ENCODE measurements at places on chromosomes 3 and 15.

DNA sequence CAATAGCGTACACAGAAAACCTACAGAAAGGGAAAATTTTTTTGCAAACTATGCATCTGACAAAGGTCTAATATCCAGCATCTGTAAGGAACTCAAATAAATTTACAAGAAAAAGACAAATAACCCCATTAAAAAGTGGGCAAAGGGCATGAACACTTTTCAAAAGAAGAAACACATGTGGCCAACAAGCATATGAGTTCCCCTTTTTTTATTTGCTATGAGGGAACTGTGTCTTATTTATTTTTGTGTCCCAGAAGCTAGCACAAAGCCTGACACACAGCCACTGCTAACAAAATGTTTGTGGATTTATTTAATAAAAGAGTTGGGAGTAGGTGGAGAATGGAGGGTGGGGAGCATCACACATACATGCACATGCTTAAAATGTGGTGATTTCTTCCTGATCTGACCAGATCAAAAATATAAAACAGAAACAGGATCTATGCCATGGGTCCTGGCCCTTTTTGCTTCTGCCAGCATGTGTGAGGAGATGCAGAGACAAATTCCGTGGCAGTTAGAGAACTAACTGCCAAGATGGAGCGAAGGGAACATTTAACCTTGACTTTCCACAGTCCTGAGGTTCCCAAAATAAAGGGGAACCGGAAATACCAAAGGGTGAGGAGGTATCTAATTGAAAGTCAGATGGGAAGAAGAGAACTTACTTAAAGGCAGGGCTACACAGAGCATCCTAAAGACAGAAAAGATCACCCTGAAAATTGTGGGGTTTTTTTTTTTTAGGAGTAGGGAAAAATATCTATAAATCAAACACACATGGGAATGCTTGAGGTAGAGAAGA is at the start of gene TMEM202:
Gene TMEM202 (plus strand): TSS at position 510 of the 793 bp plus-strand sequence. CDS start 22 bp downstream, at position 532.
- no peak for DNase-seq

- no peak for DNase-seq
These were observed 18.3 kb downstream of the THBS1 start for GRCh38 chr15:39598958-39599845.

- DNase-seq, result no peak
These were observed 595 bp upstream of the APBA2 start for GRCh38 chr15:28885128-28885629.

GRCh38 chr3:4198491-4198890 is 104.7 kb upstream of the SETMAR start:
- DNase-seq, result no peak

GRCh38 chr3:99176169-99176964 is 274.9 kb upstream of the DCBLD2 start:
- no peak for DNase-seq

DNA sequence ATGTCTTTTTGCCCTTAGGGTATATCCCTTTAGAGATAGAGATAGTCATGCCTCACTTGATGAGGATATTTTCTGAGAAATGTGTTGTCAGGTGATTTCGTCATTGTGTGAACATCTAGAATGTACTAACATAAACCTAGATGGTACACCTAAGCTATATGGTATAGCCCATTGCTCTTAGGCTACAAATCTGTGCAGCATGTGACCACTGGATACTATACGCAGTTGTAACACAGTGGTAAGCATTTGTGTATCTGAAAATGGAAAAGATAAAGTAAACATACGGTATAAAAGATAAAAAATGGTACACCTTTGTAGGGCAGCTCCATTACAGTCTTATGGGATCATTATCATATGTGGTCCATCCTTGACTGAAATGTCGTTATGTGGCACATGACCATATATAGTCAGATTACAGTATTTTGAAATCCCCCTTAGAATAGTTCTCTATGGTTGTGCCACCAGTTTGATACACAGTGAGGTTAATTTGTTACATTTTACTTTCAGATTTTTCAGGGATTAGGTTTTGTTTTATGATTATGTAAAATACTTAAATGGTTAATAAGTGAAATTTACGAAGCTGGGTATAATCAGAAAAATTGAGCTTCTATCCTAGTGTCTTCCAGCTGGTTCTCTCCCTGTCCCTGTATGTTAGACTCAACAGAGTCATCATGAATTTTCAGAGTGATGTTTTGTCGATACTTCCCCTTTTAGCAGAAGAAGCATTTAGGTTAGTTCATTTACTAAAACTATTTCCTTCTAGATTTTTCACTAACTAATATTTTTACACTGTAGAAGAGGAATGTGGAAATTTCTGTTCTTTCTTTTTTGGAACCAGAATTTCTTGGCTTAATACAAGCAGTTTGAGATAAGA is 12.8 kb downstream of the SETD5 start:
- no peak for DNase-seq

DNA sequence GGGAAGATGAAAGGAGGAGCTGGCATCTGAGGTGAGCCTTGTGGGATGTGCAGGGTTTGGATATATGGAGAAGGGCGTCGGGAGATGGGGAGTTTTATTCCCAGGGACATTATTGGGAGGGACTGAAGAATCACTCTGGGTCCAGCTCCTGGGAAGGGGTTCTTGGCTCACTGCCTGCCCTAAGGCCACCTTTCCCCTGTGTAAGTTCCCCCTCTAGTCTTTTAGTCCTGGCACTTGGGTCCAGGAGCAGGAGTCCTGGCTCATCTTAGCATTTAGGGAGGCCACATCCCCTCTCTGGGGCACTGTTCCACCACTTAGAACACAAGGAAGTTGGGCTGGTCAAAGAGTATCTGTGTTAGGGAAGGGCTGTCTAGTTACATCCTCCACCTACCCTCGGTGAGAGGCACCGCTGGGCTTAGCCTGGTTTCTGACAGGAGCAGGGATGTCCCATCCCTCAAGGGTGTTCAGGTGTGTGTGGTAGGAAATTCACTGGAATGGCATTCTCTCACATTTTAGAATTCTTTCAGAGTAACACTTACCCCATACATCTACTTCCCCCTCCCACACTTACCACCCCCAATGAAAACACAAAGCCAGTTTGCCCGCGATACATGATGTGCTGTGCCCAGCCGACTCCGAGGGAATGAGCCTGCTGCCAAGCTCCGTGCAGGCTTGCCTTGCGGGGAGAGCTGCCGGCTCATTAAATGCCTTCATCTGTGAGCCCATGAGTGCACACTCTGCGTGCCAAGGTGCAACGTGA is 86.7 kb downstream of the FAM43A start:
- no peak for DNase-seq

DNA sequence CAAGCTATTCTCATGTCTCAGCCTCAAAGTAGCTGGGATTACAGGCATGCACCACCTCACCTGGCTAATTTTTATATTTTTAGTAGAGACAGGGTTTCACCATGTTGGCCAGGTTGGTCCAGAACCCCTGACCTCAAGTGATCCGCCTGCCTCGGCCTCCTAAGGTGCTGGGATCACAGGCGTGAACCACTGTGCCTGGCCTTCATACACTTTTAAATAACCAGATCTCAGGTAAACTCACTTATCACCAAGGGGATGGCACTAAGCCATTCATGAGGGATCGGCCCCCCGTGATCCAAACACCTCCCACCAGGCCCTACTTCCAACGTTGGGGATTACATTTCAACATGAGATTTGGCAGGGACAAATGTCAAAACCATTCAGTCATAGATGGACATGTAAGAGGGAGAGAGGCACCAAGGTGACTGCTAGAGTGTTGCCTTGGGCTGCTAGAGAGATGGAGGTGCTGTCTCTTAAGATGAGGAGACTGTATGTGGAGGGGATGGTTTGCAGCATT is 13.3 kb upstream of the DOCK3 start:
- no peak for DNase-seq

DNA sequence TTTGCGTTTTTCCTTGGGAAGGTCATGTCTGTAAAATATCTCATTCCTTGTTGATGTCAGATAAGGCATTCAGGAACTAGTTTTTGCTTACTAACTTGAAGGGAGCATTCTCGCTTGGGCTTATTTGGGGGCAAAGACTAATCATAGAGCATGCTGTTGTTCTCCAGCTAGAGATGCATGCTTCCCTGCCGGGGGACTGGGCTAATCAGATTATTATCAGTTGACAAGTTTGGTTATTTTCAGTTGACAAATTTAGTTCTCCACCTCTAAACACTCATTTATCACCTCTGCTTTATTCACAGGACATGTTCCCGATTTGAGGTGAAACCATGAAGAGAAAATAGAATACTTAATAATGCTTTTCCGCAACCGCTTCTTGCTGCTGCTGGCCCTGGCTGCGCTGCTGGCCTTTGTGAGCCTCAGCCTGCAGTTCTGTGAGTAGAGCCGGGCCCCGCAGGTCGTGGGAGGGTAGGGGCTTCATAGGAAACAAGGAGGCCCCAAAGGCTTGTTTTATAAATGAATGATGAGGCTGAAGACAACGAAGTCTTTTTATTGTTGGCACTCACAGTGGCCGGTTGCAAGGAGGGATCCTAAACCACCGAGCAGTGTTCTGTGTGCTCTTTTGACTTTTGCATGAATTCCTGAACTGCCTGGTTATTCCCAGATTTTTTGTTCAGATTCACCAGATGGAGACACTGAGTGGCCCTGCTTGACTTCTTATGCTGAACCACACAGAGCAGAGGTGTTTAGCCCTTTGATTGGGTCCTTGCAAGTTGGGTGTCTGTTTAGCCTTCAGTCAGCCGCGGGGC is 28.4 kb downstream of the PXYLP1 start:
- no peak for DNase-seq

DNA sequence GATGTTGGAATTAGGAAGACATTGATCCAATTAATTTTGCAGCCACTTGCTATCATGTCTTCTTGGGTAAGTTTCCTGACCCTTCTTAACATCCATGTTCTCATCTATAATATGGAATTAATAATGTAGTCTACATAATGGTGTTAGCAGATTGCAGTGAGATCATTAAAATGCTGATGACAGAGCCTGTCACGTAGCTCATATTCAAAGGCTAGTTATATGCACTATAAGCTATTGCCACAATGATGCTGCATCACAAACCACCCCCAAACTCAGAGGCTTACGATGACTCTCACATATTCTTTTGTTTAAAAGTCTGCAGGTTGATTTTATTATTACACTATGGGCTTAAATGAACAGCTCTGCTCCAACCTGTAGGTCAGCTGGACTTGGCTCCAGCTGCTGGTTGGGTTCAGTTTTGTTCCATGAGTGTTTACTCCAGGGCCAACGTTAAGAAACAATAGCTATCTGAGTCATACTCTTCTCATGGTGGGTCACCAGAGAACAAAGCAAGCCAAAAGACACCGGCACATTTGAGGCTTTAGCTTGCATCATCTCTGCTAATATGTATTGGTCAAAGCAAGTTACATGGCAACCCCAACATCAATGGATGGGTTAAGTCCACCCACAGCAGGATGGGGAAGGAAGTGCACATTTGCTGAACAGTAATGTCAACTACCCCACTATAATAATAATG is 250.0 kb upstream of the SLCO3A1 start:
- DNase-seq, result peak; percentile 14

DNA sequence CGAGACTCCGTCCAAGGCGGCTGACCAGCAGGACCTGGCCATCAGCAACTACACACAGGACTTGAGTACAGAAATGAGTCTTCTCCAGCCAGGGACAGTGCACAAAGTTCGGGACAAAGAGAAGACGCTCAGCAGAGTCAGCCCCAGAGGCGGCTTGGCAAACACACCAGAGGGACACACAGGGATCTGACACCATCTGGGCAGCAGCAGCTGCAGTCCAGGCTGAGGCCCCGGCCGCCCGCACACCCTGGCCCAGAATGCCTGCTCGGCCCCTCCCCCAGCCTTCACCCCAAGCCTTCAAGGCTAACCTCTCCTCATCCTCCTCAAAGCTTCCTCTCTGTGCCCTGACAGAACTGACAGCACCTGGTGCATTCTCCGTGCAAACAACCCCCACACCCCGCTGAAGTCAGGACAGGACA is 61.1 kb downstream of the XXYLT1 start:
- DNase-seq, result no peak

DNA sequence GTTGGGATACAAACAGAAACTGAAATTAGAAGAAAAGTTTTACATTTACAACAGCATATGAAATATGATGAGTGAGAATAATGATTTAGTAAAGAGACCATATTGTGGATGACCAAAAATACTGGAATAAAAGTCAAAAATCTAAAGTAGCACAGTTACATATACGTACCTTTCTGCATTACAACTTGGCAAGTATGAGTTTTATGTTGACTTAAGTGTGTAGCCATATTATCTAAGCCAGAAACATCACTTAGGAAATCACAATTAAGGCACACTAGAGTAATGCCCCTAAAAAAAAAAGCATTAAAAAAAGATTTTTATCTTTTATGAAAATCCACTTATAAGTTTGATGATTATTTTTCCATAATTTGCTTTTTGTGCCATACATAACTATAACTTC is 79.1 kb downstream of the ZNF280D start:
- no peak for DNase-seq

DNA sequence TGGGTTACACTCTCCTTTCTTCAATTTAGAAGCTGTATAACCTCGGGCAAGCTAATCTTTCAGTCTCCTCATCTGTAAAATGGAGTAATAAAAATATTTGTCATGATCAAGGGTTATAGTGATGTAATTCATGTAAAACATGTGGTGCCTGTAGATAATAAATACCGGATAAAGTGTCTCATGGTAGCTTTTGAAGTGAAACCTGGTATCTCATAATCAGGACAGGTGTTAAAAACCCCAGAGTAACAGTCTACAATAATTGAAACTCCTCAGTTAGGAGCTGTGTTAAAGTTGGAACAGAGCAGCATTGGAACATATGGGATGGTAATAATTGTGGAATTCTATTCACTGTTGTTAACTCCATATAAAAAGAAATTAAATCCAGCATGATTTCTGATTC is 884 bp upstream of the KNL1 start:
- DNase-seq, result no peak

DNA sequence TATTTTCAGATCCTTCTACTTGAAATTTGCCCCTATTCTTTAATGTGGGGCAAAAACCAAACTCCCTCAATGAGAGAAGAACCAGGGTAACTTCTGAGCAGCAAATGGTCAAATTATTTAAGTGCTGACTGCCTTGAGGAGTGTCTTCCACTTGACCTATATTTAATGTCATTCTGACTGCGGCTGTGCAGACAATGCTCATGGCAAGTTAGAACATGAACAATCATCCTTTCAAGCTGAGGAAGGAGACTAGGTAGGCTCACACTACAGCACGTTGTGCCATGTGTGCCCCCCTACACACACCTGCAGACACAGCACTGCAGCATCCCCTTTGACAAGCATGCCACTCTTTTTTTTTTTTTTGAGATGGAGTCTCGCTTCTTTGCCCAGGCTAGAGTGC is 98.2 kb downstream of the OSBPL10 start:
- no peak for DNase-seq

- no peak for DNase-seq
These were observed 428.5 kb upstream of the SEMA6D start for GRCh38 chr15:47288794-47289193.

GRCh38 chr3:47022641-47023071 is 43.2 kb downstream of the NBEAL2 start:
- peak; percentile 40 for DNase-seq

- no peak for DNase-seq
These were observed 19.8 kb downstream of the CYP19A1 start for GRCh38 chr15:51318382-51319150.

DNA sequence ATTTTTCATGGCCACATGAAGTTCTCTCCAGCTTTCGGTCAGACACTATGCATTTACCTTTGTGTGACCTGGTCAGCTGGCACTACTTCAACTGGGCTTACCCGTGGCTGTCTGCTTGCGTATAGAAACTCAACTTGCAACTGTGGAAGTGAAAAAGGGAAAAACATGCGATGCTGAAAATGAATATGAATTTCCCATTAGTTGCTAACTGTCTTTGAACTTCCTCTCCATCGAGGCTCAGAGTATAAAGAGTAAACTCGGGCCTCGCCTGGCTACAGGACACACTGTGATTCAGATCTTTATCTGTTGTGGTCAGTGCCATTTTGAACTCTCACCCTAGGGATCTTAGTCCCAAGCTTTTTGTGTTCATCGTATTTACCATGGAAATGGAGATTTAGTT is 26.8 kb downstream of the NFKBIZ start:
- no peak for DNase-seq

All from NCI-H146 (cell line).